ENCODE measurements at places on chromosomes 6 and 20.

DNA sequence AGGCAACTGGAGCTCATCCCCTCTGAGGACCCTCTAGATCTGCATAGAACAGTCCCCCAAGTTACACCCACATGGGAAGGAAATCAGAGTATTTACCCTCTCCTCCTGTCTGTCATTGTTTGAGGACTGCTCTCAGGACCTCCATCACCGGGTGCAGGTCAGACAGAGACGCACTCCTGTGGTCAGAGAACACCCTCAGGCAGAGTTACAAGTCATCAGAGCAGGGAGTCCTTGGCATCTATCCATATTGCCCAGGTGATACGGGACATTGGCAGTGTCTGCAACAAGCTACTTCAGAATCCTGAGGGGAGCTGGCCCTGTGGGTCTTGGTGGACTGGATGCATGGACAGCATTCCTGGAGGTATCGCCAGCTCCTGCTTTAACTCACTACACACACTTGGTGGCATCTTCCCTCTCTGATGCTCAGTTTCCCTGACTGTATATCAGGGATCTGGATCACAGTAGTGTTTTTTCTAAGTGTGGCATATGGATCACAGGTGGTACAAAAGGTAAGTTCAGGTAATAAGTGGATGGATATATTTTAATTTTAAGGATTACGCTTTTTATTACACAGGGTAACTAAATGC lies 15.1 kb upstream of the ISM1 start:
- no peak for DNase-seq

- DNase-seq, result no peak
These were observed 9.6 kb upstream of the BEND3 start for GRCh38 chr6:107124934-107125348.

DNA sequence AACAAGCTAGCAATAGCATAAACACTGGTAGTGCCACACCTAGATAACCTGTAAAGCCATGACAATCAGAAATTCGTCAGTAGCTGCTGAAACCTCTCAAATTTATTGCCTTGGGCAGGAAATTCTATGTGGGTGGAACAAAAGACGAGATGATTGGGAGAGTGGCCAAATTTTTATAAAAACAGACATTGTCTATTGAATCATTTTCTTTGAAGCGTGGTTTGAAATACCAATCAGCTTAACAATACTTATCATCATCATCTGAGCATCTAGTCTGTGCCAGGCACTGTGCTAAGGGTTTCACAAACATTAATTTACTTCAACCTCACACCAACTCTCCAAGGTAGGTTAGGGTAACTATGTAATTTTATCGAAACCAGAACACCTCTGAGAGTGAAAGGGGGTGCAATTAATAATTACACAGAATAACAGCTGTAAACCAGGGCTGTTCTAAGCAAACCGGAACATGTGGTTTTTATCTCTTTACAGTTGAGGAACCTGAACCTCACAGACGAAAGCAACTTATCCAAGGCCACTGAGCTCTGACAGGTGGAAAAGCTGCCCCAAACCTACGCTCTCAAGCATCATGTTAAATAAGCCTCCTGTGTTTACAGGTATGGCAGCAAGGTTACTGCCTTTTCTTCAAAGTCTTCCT lies 43.4 kb downstream of the NHSL1 start:
- no peak for DNase-seq

- no peak for DNase-seq
These were observed 52.7 kb downstream of the CDH26 start for GRCh38 chr20:60010689-60011458.

DNA sequence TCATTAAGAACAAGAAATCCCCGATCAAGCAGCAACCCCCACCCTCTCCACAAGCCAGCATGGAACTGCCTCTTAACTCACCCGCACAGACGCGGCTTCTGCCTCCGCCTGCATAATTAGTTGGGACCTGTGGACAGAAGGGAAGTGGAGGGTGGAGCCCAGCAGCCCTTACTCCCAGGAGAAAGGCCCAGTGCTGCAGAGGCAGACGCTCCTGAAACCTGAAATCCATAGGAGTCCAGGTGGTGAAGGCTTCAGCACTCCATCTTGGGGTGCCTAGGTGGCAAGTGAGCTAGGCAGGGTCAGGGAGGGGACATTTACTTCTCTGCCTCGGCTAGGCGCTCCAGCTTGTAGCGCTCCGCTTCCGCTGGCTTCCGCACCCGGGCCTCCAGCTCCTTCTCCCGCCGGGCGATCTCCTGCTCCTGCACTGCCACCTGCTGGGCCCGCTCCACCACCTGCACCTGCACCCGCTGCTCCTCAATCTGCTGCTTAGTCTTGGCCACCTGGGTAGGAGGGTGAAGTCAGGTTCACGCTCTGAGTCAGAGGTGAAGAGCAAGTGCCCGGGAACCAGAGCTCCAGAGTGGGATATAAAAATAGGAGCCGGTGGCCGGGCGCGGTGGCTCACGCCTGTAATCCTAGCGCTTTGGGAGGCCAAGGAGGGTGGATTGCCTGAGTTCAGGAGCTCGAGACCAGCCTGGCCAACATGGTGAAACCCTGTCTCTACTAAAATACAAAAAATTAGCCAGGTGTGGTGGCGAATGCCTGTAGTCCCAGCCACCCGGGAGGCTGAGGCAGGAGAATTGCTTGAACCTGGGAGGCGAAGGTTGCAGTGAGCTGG lies 10.7 kb downstream of the TUBB start:
- peak; percentile 78 for DNase-seq

DNA sequence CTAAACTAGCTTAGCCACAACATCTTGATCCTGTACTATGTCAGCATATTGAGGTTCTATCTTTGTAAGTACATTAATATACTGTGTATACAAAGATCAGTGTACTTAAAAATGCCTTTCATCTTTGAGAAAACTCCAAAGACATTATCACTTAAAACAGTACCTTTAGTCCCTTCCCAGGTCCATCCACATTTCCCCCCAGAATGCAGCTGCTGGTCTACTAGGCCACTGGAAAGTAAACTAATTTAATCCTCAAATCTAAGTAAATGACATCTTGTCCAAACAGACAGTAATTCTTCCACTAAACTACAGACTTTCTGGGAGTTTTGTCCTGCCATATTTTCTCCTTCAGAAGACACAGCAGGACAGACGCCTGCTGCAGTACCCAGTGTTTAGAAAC lies 68.7 kb downstream of the SYCP2 start:
- DNase-seq, result no peak

- no peak for DNase-seq
These were observed 38.5 kb upstream of the GPR6 start for GRCh38 chr6:109939654-109940053.

DNA sequence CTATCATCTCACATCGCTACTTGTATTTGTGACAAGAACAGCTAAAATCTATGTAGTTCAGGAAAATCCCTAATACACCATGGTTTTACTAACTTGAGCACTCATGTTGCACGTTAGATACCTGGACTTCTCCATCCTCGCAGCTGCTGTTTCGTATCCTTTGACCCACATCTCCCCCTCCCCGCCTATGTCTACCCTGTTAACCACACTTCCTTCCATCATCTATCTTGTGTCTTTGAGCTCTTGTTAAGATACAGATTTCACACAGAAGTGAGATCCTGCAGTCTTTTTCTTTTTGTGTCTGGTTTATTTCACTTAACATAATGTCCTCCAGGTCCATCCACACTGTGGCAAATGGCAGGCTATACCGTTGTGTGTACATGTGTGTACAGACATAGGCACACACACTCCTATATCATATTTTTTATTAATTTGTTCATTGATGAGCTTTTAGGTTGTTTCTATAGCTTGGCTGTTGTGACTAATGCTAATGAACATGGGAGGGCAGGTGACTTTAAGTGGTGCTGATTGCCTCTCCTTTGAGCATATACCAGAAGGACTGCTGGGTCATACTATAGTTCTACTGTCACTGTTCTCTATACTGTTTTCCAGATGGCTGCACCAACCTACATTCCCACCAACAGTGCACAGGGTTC lies 117.8 kb downstream of the WDR27 start:
- DNase-seq, result no peak

GRCh38 chr20:42955713-42956112 lies 234.0 kb downstream of the PTPRT start:
- no peak for DNase-seq

DNA sequence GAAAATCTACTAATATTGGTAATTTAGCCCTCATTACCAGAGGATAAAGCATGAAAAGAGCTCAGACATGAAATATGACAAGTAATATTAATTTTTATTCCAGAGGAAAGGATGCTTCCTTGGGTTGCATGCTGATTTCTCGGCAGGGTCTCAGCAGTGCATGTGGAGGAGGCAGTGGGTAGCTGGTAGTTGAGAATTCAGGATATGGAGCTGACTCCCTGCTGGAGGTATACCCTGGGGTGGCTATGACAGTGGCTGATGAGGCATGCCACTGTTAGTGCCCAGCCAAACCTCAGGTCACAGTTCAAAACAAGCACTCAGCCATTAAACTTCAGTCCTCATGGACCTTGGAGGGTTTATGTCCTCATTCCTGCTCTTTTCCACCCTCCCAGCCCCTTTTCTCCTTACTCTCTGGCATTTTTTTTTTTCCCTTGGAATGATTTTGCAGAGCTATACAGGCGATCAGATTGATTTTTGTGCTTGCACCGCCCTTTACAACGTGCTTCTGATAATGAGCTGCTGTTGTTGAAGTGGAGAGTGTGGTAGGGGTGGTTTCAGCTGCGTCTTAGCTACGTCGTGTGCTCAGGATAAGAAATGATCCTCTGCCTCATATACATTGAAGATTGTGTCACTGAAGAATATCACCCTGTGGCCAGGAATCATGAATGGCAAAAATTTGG lies 761.9 kb upstream of the MMS22L start:
- DNase-seq, result no peak

DNA sequence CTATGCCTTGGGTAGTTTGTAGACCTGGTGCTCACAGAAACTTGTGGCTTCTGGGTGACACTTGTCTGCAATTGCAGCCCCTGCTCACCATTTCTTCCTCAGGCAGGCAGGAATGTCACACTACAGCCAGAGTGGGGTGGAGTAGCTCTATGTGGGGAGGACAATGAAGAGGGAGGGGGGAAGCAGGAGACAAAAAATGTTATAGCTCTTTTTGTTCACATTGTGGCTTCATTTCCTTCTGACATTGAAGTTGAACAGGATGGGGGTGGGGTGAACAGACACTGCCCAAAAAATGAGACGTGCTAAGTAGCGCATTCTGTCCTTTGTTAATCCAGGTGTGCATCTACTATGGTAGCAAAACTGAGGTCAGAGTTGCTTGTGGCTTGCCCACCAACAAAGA lies at the start of gene THEMIS:
Gene THEMIS (minus strand): TSS at position 124 of the 400 bp plus-strand sequence. CDS start 126 bp downstream, outside the sequence.
- no peak for DNase-seq

GRCh38 chr6:38571721-38572120 lies 68.0 kb downstream of the BTBD9 start:
- no peak for DNase-seq

- no peak for DNase-seq
These were observed 31.2 kb downstream of the GCNT2 start for GRCh38 chr6:10552270-10552810.

GRCh38 chr20:59470521-59470920 lies 133.8 kb upstream of the PHACTR3 start:
- no peak for DNase-seq

GRCh38 chr6:139474145-139475108 lies 100.0 kb upstream of the CITED2 start:
- no peak for DNase-seq

DNA sequence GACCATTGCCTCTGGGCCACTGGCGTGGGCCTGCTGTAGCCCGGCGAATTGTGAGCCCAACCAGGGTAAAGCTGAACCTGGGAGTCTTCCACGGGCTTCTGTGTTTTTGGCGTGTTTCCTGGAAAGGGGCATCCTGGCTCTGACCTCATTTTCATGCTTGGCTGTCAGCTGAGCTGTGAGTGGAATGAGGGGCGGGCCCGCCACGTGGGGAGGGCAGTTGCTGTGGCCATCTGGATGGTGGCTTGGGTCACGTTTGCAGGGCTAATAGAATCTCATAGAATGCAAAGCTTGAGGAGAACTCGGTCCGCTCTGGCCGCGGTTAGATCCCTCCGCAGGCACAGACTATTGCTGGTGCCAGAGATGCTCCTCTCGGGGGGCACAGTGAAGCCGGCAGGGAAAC lies 263.0 kb downstream of the SMOC2 start:
- DNase-seq, result no peak

DNA sequence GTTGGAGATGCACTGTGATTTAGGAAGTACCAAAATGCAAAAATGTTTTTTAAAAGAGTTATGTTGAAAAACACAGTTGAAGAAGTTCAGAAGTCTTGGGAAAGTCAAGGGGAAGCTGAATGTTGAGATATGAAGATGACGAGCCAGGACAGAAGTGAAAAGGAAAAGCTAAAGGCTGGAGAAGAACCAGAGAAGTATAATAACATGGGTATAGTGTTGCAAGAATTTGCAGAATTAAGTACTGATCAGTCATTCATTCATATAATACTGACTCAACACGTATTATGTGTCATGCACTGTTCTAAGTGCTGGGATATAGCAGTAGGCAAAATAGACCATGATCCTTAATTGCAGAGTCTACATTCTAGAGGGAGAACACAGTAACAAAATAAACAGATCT lies 432.8 kb downstream of the CDC5L start:
- no peak for DNase-seq

GRCh38 chr6:15342114-15342513 lies 96.2 kb downstream of the JARID2 start:
- DNase-seq, result no peak

GRCh38 chr6:121235386-121235785 lies 98.9 kb downstream of the TBC1D32 start:
- DNase-seq, result no peak

DNA sequence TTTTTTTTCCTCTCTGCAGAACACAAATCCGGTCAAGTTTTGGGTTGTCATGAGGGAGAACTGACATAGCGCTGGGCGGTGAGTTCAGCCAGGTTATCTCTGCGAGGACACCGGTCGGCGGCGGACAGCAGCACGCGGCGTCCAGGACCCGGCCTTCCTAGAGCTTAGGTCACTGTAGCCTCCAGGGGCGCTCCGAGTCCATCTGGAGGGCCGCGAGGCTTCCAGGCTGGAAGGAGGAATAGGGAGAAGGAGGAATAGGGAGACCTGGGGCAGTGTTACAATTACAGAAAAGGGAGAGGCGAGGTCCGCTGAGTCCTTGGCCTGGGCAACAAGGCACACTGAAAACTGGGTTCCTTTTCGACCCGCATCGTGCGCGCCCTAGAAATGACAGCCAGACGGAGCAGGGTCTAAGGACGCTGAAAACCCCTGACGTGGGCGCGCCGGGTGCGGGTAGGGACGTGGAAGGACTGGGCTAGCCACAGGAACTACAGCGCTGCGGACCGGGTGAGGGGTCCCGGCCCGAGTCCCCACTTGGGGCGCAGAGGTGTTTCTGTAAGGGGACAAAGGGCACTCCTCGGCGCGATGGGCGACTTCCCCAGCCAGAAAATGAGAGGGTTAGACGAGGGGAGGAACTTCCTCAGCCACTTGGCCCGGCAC lies 536 bp upstream of the FNDC1 start:
- peak; percentile 85 for DNase-seq

GRCh38 chr6:144349690-144350527 lies 64.8 kb downstream of the UTRN start:
- DNase-seq, result no peak

- peak; percentile 53 for DNase-seq
These were observed 77.7 kb upstream of the OLIG3 start for GRCh38 chr6:137571854-137572253.

GRCh38 chr6:27135087-27135657 lies 112.3 kb upstream of the PRSS16 start:
- DNase-seq, result no peak

- no peak for DNase-seq
These were observed 22.2 kb upstream of the CCN5 start for GRCh38 chr20:44692932-44693480.

- no peak for DNase-seq
These were observed 9.4 kb upstream of the PLAGL1 start for GRCh38 chr6:144017166-144018094.

- no peak for DNase-seq
These were observed 100.8 kb downstream of the SYCP2 start for GRCh38 chr20:59832406-59833363.

GRCh38 chr6:158688860-158689259 lies 39.0 kb downstream of the SYTL3 start:
- DNase-seq, result no peak

All from ecto neural progenitor cell (in vitro differentiated cells).